ENCODE measurements at places on chromosomes 2 and 18.
A peak's percentile ranks its signal among the peaks of the same experiment; 100 is the strongest.

- DNase-seq = no peak
Measured at GRCh38 chr2:85659324-85659981, 8.5 kb downstream of the SFTPB start.

DNA sequence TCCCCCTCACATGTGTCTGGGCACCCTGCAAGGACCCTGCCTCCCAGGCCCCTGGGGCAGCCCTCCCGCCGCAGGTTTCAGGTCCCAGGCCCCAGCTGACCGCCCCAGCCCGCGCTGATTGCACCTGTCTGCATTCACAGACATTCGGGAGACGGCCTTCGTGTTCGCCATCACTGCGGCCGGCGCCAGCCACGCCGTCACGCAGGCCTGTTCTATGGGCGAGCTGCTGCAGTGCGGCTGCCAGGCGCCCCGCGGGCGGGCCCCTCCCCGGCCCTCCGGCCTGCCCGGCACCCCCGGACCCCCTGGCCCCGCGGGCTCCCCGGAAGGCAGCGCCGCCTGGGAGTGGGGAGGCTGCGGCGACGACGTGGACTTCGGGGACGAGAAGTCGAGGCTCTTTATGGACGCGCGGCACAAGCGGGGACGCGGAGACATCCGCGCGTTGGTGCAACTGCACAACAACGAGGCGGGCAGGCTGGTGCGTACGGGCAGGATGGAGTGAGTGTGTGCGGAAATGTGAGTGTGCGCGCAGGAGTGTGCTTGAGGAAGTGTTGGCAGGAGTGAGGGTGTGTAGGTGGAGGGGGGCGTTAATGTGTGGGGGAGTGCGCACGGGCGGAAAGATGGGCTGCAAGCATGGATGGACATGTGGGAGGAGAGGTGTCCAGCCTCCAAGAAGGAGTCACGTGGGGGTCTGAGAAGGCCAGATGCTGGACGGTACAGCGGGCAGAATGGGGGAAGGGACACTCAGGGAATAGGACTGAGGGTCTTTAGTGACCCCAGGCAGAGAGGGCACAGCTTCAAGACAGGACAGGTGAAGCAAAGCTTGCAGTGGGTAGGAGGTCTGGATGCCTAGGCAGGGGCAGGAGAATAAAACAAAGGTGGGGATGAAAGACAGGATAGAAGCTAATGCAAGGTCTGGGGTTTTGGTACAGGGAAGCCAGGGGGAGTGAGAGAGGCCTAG is 9.0 kb upstream of the WNT10A start:
- DNase-seq = no peak

GRCh38 chr2:109058191-109058632 is 69.2 kb upstream of the EDAR start:
- no peak for DNase-seq

DNA sequence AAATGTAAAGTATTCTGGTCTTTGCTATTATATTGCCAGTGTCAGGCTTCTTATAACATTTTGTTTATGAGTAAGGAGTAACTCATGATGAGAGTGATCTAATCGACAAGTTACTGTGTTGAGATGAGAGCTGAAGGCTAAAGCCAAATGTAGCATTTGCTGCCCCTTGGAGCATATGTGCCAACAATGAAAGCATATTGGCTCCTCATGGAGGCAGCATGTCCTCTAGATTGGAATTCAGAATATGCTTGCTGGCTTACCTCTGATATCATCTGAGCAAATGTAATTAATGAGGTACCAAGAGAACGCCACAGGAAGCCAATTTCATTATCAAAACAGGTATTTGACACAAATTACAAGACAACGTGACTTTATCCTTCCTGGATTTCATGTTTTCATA is 781.1 kb upstream of the FSHR start:
- no peak for DNase-seq

DNA sequence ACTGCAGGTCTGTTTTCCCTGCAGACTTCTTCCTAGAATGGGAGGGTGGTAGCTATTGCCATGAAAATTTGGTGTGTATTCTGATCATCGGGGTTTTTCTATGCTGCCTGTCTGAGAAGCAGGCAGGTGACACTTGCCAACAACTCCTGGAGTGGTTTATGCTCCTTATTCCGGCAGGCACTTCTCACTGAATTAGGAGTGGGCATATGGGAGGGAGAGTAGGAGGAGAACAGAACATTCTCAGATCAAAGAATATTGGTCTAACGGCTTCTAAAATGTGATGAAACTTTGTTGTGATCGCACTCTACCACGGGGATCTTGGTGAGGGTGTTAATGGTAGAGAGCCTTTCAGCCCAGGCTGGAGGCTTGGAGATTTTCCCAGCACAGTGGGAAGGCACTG is 480.8 kb downstream of the PLCL1 start:
- DNase-seq = no peak

DNA sequence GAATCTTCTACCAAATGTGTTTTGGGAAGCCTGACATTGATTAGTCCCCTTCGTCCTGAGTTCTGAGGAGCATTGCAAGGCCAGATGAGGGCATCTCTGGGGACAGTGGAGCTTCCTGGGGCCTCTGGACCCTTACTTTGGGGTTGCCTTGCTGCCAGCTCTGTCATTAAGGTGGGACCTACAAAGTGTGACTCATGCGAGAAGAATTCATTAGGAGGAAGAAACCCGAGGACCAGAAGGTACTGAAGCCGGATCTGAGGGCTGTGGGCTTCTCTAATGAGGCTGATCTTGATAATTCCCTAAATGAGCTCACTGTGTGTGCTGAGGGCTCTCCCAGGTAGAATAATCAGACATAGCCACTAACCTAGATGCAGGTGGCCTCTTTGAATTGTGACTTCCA is 695 bp upstream of the SCYGR2 start:
- DNase-seq = no peak

GRCh38 chr2:145919477-145919876 is 1399.6 kb upstream of the ZEB2 start:
- no peak for DNase-seq

- peak; percentile 25 for DNase-seq
Measured at GRCh38 chr18:77000527-77000926, 132.1 kb downstream of the MBP start.

DNA sequence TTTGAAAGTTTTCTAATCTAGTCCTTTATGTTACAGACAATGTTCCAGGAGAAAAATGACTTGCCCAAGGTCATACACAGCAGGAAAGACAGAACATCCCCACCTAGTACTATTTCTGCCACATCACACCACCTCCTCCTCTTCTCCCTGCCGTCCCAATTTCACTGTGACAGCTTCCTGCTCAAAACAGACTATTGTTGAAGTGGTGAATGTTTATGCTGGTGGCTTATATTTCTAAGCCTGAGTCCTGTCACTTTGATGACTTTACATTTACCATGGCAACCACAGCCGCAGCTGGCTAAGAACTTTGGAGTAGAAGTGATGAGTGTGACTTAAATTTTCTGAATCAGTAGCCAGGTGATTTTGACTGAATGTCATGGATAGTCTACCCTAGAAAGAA is 10.0 kb downstream of the GALNT5 start:
- no peak for DNase-seq

- DNase-seq = no peak
Measured at GRCh38 chr2:160213511-160213910, 13.4 kb upstream of the ITGB6 start.

GRCh38 chr18:21281603-21282002 is 39.6 kb downstream of the GREB1L start:
- DNase-seq = no peak

GRCh38 chr2:173151671-173152401 is 76.2 kb downstream of the MAP3K20 start:
- DNase-seq = no peak

GRCh38 chr2:200944467-200945394 is 18.7 kb downstream of the ORC2 start:
- DNase-seq = no peak

GRCh38 chr18:23351521-23351920 is 101.6 kb upstream of the RIOK3 start:
- no peak for DNase-seq

GRCh38 chr2:16628314-16628713 is 37.3 kb downstream of the CYRIA start:
- no peak for DNase-seq

DNA sequence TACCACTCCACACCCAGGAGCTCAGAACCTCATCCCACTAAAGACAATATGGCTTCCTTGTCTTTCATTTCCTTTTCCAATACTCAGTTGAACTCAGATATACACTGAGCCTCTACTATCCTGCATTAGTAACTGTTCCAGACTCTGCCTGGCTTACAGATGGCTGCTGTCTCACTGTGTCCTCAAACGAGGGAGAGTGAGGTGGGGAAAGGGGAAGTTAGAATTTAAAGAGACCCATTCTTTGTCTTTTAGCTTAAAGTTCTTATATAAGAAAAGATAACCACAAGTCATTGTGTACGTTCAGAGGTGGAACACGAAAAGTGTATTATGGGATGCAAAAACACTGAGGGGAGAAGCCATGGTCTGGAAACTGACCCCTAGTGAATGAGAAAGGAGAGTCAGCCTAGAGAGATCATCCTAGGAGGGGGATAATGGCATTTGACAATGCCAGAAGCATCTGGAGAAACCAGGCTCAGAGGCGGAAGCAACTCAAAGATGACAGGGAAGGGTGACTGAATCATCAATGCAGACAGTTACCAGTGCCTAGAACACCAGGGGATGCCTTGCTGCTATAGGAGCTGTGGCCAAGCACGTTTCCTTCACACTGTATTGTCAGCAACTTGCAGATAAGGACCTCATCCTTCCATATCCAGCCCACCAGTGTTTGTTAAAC is 170.7 kb downstream of the CYRIA start:
- DNase-seq = no peak

DNA sequence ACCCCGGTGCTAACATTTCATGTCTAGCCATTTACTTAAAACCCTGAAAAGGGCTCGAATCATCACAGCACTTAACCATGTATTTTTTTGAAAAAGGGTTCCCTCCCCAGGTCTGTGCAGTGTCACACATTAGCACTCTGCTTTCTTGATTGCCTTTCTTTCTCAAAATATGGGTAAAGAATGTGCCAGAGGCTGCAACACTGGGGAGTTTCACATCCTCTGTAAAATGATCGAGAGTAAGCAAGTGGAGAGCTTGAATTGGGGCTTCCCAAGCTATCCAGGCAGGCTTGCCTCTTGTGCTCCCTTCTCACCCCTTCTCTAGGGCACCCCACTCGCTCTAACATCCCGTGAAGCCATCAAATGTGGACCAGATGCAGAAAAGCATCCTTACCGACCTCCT is 177.0 kb upstream of the CCDC68 start:
- DNase-seq = no peak

- no peak for DNase-seq
Measured at GRCh38 chr2:28268386-28268785, 124.3 kb upstream of the FOSL2 start.

All from T47D (cell line).